ENCODE measurements at places on chromosomes 2 and 18. TPM values are rescaled to one million over a fixed set of nuclear protein-coding genes. Genes with fewer than 3 reads are reported as not detected.
A peak's percentile ranks its signal among the peaks of the same experiment; 100 is the strongest.

- DNase-seq, result no peak
Observed at GRCh38 chr18:28208268-28208667, 31.3 kb upstream of the CDH2 start.

Gene GPR17
- 0.35 TPM for polyA plus RNA-seq

DNA sequence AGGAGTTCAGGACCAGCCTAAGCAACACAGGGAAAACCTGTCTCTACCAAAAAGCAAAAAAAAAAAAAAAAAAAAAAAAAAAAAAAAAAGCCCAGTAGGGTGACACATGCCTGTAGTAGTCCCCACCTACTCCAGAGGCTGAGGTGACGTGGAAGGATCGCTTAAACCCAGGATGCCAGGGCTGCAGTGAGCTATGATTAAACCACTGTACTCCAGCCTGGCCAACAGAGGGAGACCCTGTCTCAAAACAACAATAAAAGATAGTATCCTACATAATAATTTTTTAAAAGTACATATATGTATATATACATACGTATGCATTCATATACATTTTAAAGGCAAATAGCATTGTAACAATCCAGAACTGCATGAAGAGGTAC lies 51.7 kb downstream of the SOS1 start:
- DNase-seq, result no peak

Gene CIB4
- 0.23 TPM for polyA plus RNA-seq

- DNase-seq, result no peak
Observed at GRCh38 chr18:58965291-58966004, 100.8 kb downstream of the ZNF532 start.

DNA sequence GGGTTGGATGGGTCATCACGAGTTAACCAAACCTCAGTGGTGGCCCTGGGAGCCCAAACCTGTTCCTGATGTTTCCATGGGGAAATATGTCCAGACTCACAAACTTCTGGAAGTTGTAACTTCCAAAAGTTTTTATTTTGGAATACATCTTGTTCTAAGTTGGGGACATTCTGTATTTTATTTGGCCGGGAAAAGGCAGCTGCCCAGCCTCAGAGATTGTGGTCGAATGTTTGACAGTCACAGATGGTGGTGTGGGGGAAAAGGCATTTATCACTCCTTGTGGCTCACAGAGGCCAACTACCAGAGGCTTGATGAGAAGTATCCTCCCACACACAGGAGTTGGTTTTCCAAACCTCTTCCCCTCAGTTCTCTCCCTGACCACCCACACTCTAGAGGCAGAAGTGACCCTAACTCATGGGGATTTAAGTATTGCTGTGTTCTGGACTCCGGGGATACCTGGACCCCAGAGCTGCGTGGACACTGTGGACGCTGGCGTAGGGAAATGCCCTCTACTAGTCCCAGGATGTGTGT lies 124.7 kb upstream of the PPP1CB start:
- DNase-seq, result no peak

- DNase-seq, result peak; percentile 75
Observed at GRCh38 chr2:120520929-120521912, 175.3 kb downstream of the INHBB start.

DNA sequence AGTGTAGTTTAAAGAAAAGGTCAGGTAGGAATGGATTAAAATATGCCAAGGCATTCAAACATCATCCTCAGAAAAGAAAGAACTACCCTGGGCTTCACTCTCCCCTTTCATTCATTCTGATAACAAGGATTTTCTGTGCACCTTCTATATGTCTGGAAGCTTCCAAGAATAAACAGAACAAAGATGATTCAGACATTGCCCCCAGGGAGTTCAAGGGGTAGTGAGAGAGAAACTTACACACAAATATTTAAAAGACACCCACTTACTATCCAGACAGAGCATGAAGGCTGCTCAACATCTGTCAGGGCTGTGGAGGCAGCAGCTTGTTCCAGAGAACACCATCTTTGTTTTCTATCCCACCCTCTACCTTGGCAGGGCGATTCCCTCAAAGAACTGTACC lies 140.5 kb downstream of the ALK start:
- DNase-seq, result no peak

- DNase-seq, result no peak
Observed at GRCh38 chr2:233356546-233357308, 2.4 kb downstream of the DGKD start.

DNA sequence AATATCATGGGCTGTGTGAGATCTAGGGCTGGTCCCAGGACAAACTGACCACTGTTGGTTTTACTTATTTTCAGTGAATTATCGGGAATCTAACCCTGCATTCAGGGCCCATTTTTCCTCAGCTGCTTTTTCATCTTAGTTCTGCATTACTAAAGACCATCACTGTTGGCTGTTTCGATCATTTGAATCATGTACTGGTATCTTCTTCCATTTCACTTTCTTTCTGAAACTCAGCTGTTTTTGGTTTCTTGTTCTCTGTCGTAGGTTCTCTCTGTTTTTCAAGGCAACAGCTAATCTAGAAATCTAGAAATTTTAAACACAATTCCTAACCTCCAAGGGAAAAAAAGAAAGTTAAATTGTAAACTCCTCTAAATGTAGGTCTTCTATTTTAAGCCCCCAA lies 159.9 kb upstream of the SESTD1 start:
- DNase-seq, result no peak

Gene LRP1B
- 0.40 TPM for polyA plus RNA-seq

DNA sequence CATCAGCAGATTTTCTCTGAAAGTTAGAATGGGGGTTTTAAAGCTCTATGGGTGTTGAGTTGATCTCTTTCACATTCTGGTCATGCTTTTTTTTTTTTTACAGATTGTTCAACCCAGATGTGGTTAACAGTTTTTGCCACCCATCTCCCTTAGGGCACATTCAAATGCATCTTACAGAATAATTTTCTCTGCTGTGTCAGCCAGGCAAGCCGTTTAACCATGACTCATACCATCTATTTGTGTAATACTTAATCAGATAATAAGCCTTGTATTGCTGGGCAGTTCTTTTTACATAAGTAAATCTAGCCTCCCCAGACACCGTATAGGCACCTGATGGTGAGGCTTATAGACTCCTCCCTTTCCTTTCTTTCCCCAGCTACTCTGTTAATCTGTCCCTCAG lies 62.0 kb downstream of the TGIF1 start:
- DNase-seq, result no peak

- no peak for DNase-seq
Observed at GRCh38 chr2:128513116-128513960, 194.7 kb upstream of the HS6ST1 start.

- DNase-seq, result no peak
Observed at GRCh38 chr2:130749641-130750040, 5.7 kb upstream of the AMER3 start.

Gene C2orf69
- polyA plus RNA-seq, result 3.5 TPM

DNA sequence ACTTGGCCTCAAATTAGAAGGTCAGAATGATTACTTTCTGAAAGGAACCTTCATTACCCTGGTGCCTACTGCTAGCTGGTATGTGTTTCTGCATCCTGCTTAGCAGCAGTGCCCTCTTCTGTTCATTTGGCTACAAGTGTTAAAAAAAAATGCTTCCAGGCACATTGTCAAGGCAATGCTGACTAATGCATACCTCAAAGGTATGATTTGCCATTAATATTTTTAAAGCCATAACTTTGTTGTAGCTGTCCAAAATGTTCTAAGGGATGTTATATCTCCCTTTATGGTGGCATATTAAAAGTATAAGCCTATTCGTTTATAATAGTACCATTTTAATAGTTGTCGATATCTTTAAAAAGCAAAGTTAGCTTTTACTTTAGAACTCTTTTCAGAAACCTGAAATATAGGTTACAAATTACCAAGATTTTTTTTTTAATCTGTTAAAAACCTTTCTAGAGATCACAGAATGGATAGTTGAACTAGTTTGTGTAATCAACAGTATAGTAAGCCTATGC lies 52.0 kb upstream of the FAM171B start:
- DNase-seq, result peak; percentile 35

All from pancreas (tissue), 10 donors.